ENCODE measurements at places on chromosomes 7 and 10.
A peak's percentile ranks its signal among the peaks of the same experiment; 100 is the strongest.

GRCh38 chr7:155839461-155839860 is 27.2 kb upstream of the SHH start:
- no peak for DNase-seq

DNA sequence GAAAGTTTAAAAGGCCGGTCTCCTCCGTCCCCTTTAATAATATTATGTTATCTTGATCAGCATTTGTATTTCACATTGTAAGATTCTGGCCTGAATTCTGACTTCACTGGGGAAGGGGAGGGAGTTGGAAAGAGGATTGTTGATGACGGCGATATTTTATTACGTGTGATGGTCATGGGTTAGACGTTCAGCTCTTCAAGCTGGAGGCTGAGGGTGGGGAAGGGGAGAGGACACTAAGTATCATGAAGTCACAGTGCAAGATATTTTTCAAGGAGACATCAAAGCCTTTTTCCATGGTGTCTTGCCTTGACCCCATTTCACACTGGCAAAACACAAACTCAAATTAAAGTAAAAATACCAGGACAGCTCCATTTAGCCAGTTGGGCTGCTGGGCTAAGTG is 126.7 kb downstream of the WDR11 start:
- no peak for DNase-seq

DNA sequence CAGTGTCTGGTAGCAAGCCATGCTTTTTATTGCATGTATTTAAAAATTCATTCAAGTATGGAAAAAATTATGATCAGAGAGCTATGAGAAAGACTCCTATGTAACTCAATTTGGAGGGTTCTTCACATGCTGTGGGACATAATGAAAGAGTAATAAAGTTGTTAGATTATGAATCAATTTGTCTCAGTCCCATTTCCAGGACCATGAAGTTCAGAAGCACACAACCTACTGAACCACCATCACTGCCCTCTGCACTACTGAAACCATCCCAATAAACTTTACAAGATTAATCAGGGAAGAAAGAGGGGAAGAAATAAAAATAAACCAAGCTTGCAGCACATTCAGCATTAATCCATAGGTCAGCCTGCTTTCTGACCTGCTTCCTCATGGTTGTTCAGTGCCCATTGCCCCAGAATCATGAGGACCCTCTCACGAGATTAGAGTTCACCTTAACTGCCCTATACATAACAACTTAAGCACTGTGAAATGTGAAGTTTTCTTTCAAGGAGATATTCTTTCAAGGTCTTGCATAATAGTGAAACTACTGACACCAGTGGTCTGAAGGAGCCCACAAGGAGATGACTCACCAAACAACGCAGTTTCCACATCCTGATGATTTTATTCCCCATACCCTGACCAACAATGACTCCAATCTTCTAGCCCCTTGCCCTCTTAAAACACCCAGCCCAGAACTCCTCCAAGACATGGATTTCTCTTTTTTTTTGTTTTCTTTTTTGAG is 171.5 kb upstream of the ADCY1 start:
- peak; percentile 59 for DNase-seq

DNA sequence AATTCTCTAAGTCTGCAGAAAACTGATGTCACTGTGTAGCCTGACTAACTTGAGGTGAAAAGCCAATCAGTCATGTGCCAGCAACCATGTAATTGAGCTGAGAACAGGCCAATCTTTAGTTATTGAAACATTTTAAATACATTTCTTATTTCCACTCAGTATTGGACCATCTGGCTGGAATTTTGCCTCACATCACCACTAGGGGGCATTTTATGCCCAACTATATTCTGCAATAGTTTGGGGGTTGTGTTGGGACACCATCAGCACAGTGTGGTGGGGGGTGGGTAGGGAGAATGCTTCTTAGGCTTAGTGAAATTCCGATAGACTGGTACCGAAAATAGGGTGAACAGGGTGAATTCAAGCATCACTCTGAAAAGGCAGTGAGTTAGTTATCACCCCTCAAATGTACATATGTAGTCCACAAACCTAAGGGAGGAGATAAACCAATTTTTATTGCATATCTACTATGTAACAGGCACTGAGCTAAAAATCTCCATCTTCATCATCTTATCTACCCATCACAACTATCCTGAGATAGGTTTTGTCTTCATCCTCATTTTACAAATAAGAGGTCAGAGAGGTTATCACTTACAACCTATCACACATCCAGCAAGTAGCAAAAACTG is 17.8 kb downstream of the NPSR1 start:
- peak; percentile 44 for DNase-seq

GRCh38 chr7:87152897-87153641 is 816 bp downstream of the DMTF1 start:
- DNase-seq: peak; percentile 47

- no peak for DNase-seq
Measured at GRCh38 chr10:123943307-123943706, 51.7 kb upstream of the CPXM2 start.

- no peak for DNase-seq
Measured at GRCh38 chr10:131577786-131578471, 266.4 kb upstream of the TCERG1L start.

DNA sequence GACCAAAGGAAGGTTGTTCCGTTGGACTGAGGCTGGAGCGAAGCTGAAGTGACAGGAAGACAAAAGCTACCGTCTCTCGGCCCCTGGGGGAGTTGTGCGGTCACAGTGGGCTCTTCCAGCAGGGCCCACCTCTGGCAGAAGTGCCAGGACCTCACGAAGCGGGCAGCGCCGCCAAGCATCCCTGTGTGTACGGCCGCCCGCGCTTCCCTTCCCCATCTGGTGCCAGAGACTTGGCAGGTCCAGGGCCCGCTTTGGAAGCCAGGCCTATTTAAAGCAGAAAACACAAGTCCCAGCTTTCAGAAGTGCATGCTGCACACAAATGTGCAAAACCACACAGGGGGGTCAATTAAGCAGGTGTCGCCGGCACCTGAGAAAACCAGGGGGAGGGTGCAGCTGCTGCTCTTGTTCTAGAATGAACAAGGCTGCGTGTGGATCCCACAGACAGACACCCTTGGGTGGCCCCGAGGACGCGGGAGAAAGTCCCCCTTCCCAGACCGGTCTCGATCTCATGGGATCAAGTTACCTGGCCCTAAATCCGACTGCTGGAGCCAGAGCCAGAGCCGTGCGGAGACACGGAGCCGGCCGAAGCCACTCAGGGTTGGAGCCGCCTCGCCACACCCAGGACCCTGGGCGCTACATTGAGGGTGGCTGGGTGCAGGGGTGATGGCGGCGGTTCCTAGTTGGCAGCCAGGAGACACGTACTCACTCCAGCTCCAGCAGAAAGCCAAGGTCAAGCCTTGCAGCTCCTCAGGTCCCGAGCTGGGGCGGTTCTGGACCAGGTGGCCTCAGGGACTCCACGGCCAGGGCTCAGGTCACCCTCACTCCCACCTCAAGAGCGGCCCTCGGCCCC is 51.8 kb upstream of the PPP2R2D start:
- DNase-seq: no peak

DNA sequence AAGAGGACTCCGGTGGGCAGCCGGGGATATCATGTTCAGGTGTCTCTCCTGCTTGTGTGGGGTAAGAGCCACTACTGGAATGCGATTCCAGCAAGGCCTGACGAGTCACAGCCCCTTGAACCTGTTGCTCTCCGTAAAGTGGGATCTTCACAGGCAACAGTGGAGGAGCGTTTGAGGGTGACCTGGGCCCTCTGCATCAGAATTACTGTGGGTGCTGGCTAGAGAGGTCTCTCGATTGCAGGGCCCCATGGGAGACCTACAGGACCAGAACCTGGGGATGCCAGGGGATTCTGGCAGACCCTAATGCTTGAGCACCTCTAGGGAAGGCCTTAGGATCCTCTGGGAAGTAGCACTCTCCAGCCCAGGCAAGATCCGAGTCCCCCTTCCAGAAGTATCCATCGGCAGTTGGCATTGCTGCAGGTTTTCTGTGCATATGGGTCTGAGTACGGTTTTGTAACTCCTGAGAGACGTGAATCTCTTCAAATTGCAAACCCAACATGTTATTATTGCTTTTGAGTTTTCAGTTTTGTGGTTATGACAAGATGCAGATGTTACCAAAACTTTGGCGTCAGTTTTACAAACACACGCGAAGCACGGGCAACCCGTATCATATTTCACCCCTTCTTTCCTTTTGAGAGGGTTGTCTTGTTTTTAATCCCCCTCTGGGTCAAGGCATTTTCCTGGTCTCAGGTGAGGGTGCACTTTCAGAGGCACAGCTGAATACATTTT is 4.6 kb downstream of the MGMT start:
- no peak for DNase-seq

Measured in activated CD4-positive, alpha-beta T cell treated with anti-CD3 and anti-CD28 coated beads, Interleukin-2, Interleukin-6, amounts not matched to agents 100 ng/mL and 50 ng/mL, durations not matched to agents 16 hours and 8 hours (primary cell).